CD14-positive monocyte (primary cell): ENCODE measurements at places on chromosomes 3 and 15. TPM values are rescaled to one million over a fixed set of nuclear protein-coding genes. Genes with fewer than 3 reads are reported as not detected.

SLC9C1 gene
- not detected for polyA plus RNA-seq

AP3B2 gene
- not detected for polyA plus RNA-seq

UTS2B gene
- polyA plus RNA-seq, result not detected

CCR1 gene
- 304 TPM for polyA plus RNA-seq

GABRB3 gene
- polyA plus RNA-seq, result not detected

FES gene
- polyA plus RNA-seq, result 157 TPM
